ENCODE measurements at places on chromosomes 3 and 15.

- no peak for DNase-seq
Observed at GRCh38 chr3:57825116-57825515, 69.0 kb downstream of the SLMAP start.

DNA sequence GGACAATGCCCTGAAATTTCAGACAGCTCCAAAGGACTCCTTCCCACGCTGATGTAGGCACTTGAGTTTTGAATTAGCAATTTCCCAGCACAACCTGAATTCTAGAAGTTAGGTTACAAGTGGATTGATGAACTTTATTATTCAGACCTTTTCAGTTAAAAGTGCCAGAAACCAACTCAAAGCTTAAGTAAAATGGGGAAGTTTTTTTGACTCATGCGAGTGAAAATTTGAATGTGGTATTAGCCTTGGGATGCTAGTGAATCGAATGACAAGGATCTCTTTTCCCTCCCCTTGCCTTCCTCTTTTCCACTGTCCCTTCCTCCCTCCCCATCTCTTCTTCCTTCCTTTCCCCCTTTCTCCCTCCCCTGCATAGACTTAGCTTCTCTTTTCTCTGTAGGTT is 295.1 kb upstream of the PROK2 start:
- DNase-seq, result no peak

- DNase-seq, result no peak
Observed at GRCh38 chr15:95520511-95520910, 810.0 kb upstream of the NR2F2 start.

GRCh38 chr3:57877116-57877515 is 121.0 kb downstream of the SLMAP start:
- DNase-seq, result no peak

- no peak for DNase-seq
Observed at GRCh38 chr3:89419647-89420241, 312.3 kb downstream of the EPHA3 start.

GRCh38 chr15:91824256-91824655 is 29.3 kb upstream of the SLCO3A1 start:
- DNase-seq, result no peak
